Central memory CD4-positive, alpha-beta T cell (primary cell): ENCODE measurements at places on chromosomes 7 and 10.

DNA sequence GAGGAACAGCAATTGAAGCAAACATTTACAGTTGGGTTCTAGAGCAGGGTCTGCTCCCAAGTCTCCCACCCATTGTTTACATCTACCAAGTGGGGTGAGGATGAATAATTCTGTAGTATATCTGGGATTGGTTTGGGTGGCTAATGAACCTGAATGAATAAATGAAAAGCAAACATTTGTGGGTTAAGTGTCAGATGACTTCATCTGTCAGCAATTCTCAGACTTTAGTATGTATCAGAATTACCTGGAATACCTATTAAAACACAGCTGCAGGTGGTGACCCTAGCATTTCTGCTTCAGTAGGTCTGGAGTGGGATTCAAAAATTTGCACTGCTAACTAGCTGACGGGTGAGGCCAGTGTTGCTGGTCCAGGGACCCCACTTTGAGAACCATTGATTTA is 18.0 kb upstream of the NPVF start:
- DNase-seq, result no peak

DNA sequence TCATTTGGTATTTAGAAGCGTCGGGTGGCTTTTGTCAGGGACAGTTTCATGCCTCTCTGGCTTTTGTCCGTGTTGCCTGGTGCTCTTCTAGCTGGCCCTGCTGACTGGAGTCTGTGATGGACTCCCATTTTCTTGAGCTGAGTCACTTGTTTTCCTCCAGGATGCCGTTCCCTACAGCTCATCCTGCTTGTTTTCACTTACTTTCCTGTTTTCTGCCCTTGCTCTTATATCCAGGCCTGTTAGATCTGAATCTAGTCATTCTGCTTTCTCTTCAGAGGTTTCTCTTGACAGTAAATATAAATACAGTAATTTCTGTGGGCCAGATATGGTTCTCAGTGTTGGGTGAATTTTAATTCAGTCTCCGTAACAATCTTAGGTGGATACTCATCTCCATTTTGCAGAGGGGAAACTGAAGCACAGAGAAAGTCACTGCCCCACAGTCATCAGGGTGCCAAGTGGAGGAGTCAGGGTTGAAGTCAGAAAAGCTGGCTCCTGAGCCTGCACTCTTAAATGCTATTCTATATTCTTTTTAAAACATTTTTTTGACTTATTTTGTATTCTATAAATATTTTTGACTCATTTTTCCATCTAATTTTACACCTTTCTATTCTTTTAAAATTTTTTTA is 85.4 kb downstream of the CCNY start:
- no peak for DNase-seq

DNA sequence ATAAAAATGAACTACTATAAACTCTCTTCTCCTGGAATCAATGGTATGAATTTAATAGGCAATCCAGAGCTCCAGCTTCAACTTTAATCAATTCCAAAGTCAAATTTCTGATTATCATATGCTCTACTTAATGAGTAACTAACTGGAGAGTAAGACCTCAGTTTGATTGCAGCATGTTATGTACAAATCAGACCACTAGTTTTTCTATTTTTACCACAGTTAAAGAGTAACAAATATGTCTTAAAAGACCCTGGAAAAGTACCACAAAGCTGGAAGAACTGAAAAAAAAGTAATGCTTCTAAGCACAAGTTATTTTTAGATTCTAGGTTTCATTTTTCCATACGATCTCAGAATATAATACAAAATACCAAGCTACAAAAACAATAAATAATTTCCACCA is 56.0 kb upstream of the TNKS2 start:
- no peak for DNase-seq

GRCh38 chr10:101686133-101686925 is 8.6 kb downstream of the FBXW4 start:
- DNase-seq, result no peak

- no peak for DNase-seq
These were observed 94.4 kb downstream of the ATE1 start for GRCh38 chr10:121833387-121833786.

DNA sequence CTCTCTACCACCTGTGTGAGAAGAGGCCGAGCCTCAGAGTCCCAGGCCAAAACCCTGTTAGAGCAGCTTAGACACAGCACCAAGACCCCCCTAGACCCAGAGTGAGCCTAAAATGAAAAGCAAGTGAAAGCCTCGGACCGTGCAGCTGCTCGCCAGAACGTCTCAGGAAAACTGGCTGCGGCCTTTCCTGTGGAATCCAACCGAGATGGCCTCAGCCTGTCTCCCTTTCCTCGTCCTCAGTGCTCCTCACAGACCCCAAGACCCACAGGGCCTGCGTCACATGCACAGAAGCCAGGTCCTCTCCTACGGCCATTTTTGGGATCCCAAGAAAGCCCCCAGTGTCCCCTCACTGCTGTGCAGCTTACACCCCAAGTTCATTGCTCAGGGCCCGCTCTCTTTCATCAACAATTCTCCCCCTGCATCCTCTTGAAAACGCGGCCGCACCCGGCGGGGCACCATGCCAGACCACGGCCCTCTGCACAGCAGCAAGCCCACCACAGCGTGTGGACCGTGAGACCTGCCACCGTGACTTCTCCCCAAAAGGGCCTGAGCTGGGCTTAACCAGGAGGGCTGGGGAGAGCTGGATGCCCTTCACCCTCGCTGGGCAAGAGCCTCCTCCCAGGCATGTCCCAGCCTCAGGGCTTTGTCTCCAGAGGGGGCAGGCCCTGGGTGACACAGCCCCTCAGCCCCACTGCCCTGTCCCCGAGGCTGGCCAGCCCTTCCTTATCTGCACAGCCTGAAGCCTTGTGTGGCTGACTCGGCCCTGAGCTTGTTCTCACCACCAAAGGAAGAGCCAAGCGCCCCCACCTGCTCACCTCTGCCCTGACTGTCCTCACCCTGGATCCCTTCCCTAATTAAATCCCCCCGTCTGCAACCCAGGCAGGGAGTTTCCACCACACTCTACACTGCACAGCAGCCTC is 142.9 kb downstream of the PTPRN2 start:
- no peak for DNase-seq
